Activated CD4-positive, CD25-positive, alpha-beta regulatory T cell treated with anti-CD3 and anti-CD28 coated beads, Interleukin-2, amount 50 U/mL, for 24 hours (primary cell): ENCODE measurements at places on chromosomes 11 and 22.

DNA sequence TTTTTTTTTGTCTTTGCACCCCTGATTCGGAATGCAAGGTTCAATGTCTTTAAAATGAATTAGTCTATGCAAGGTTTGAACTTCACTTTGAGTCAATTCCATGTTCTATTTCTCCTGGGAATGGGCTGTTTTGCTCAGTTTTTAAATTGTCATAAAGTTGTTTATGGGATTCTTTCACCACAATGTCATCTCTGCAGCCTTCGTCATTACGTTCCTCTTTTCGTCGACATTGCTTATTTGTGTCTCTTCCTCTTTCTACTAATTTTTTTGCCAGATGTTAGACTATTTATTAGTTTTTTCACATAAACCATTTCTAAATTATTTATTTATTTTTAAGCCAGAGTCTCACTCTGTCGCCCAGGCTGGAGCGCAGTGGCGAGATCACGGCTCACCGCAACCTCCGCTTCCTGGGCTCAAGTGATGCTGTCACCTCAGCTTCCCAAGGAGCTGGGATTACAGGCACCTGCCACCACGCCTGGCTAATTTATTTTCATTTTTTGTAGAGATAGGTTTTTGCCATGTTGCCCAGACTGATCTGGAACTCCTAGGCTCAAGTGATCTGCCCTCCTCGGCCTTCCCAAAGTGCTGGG, 7.1 kb upstream of the TNNT3 start:
- no peak for ATAC-seq

DNA sequence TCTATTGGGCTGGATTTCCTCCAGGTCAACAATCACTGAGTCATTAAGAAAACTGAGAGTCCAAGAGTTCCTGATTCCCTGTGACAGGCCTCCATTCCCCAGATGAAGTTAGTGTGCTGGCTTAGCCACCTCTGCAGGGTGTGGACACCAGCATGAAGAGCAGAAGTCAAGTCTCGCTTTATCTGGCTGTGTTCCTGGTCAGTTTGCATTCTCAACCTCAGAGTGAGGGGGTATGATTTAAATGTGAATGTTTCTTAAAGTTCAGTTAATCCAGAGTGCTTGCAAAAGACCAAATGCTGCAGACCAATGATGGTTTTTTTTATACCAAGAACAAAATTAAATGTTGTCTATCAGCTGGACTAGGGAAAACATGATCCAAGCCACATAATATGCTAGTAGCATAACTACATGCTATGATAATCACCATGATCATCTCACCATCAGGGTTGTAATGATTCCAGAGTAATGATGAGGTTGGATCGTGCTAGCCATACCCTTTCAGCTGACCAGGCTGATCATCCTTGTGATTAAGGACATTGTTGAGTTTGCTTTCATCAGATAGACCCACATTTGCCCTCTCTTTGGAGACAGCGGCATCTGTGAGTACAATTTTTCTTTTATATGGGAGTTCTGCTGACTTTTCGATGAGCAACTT, 145.8 kb upstream of the ARHGAP20 start:
- ATAC-seq = no peak

- no peak for ATAC-seq
These were observed 19.4 kb upstream of the IL17RA start for GRCh38 chr22:17065433-17065832.

- no peak for ATAC-seq
These were observed 1125.4 kb downstream of the DLG2 start for GRCh38 chr11:84501750-84502149.
